Suppressor macrophage treated with lipopolysaccharide for 4 hours (primary cell): ENCODE measurements at places on chromosomes 5 and 9.

GRCh38 chr5:111198281-111198966 is 25.8 kb upstream of the CAMK4 start:
- no peak for DNase-seq

DNA sequence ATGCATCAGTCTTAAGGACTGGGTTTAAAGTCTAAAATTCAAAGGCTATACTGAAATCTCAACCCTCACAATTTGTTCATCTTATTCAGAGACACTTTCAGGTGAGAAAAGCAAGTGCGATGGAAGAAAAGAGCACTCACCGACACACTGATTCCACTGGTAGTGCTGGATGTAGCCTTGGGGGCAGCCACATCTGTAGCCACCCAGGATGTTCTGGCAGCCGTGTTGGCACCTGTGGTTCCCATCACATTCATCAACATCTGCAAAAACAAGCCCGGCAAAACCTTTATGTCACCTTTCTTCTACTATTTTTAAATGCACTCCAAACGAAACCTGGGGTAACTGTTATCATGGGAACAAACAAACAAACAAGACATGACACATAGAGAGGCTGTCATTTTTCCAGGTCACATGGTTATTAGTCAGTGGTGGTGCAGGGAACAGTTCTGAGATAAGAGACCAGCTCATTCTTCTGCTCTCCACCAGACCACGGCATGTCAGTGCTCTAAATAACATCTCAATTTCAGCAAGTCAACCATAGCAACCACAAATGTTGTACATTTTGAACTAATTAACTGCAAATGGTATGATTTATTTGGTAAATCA is 188.4 kb downstream of the SLC12A2 start:
- DNase-seq, result peak; percentile 16

GRCh38 chr5:168311061-168311566 is 19.7 kb downstream of the WWC1 start:
- no peak for DNase-seq

DNA sequence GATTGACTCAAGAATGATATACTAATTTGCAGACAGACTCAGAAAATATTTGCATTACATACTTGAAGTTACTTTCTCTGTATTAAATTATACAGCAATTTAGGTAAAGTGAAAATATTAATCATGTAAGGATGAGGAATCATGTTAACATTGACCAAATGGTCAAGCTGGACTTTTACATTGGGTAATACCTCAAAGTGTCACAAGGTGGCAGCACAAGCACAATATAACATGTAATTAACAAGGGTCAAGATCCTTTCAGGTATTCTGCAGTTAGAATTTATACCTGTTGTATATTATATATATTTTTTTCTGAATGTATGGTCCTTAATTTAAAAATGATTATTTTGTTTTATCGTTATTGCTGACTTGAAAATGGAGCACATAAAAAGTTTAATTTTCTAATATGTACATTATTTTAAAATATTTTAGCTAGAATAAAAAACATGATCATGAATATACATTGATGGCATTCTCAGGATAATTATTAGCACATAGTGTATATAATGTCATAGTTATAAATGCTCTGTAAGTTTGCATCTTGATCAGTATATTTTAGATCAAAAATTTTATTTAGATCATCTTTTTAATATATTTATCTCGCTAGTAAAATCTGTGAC is 8.6 kb downstream of the HAPLN1 start:
- peak; percentile 65 for DNase-seq

GRCh38 chr9:36018129-36018528 is 18.6 kb upstream of the RECK start:
- no peak for DNase-seq

DNA sequence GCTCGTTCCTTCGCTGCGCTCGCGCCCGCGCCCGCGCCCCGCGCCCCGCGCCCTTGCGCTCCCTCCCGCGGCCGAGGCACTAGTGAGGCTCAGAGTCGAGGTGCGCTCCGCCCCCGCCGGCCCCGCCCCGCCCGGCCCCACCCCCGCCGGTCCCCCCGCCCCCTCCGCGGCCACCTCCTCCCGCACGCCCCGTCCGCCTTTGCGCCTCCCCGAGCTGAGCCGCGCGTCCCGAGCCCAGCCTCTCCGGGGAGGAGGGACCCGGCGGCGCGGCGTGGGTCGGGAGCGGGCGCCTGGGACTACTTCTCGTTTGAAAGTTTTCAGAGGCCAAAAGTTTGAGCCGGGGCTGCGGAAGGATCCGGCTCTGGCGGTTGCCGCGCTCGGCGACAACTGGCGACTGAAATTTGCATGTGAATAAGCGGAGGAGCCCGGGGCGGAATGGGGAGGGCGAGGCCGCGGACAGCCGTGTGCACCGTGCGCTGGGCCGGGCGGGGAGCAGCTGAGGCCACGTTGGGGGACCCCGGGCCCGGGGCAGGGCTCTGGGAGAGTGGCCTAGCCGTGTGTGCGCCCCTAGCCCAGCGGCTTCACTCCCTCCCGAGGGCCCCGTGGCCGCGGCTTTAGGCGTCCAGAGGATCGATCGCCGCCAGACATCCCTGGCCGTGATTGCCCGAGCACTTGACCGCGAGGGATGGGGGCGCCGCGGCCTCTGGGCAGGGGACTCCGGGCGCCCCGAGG is at the start of gene NOTCH1:
Gene NOTCH1 (minus strand): TSS at position 84 of the 732 bp plus-strand sequence. CDS start 262 bp downstream, outside the sequence.
- peak; percentile 97 for DNase-seq

GRCh38 chr5:152560512-152561137 is 155.5 kb upstream of the NMUR2 start:
- peak; percentile 44 for DNase-seq

- DNase-seq, result no peak
Measured at GRCh38 chr9:134348404-134349155, 22.3 kb downstream of the RXRA start.

DNA sequence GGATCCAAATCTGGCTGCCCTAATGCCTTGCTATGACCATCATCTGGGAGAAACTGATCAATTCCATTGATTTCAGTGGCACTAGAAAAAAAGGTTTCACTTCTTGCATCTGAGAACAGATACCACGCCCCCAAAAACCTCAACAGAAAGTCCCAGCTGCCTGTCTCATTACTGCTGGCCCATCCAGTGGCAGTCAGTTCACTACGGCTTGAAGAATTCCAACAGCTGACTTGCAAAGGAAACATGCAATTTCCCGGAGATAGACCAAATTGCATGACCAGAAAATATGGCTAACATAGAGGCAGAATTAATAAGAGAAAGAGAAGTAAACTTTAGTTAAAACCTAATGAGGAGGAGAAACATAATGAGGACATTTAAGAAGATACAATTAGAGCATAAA is 48.6 kb downstream of the UGCG start:
- peak; percentile 94 for DNase-seq

DNA sequence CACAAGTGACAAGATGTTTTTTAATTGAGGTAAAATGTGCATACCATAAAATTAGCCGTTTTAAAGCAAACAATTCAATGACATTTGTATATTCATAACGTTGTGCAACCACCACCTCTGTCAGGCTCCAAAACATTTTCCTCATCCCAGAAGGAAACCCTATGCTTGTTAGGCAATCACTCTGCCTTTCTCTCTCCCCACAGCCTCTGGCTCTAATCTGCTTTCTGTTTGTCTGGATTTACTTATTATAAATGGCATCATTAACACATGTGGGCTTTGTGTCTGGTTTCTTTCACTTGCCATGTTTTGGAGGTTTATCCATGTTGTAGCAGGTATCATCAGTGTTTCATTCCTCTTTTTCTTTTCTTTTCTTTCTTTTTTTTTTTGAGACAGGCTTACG is 1.4 kb upstream of the N4BP3 start:
- peak; percentile 25 for DNase-seq

GRCh38 chr5:180807654-180808414 is 5.2 kb upstream of the MGAT1 start:
- DNase-seq, result no peak

GRCh38 chr5:123819833-123820232 is 307.9 kb downstream of the CSNK1G3 start:
- DNase-seq, result no peak

DNA sequence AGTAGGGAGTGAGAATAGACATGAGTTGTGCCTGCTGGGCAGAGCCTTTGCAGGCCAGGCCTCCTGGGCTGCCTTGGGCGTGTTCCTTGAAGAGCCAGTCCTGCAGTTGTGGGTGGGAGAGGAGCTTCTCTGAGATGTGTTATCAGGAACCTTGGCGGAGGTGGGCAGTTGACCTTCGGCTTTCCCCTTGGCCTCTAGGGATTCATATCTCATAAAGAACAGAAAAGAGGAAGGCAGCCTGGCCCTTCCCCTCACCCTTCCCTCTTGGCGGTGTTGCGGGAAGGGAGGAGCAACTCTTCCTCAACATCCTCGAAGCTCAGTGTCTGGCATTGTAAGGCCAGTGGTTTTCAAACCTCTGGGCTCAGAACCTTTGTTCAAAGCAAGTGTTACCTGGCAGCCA is 59.2 kb downstream of the DAPK1 start:
- DNase-seq, result peak; percentile 82

DNA sequence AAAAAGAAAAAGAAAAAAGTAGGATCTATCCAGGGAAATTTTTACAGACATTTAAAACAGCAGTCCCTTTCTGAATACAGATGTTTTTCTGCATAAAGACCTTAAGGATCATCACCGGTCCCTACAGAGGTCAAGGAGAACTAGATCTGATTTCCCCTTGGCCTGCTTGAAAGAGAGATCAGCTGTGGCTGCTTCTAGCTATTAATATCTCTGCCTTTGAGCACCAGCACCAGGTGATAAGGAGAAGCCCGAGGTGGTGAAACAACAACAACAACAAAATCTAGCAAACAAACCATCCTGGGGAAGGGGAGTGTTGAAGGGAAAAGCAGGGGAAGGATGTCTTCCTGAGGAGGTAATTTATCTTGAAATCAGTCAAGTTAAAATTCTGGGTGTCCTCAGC is 42.1 kb downstream of the ZNF366 start:
- no peak for DNase-seq

- peak; percentile 18 for DNase-seq
Measured at GRCh38 chr5:32276173-32276853, 36.4 kb downstream of the MTMR12 start.

GRCh38 chr9:92516521-92516920 is 19.3 kb downstream of the ECM2 start:
- DNase-seq, result no peak

- peak; percentile 37 for DNase-seq
Measured at GRCh38 chr9:121201045-121201737, 478 bp downstream of the RAB14 start.

DNA sequence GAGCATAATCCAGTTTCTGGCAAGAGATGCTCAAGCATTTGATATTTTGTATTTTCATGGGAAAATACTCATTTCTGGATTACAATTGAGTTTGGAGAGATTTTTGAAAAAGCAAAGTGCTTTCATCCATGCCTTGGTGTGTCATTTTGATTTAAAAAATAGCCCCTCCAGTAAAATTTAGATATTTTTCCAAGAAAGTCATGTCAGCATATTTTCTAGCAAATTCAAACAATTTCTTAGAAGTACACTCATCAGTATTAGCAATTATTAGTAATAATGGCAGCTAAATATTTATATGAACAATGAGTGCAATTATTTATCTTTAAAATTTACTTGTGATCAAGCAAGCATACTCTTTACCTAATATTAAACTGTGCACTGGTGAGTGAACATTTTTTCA is 102.2 kb upstream of the TMEM161B start:
- DNase-seq, result no peak

GRCh38 chr9:117938086-117938485 is 233.9 kb downstream of the TLR4 start:
- no peak for DNase-seq

DNA sequence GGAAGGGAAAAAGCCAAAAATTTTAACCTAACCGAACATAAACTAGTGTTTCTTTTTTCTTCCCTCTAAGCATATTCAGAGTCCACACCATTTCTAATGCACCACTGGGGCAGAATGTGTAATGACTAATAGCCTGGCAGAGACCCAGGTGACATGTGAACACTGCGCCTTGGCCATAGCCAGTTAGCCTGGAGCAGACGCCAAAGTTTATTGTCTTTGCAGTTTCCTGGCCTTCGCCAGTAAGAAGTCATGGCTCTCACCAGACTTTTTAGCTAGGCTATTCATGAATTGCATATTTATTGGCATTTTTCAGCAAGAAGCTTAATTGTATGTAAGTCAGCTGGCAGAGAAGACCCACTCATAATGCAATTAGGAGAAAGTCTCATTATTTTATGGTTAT is 182.8 kb upstream of the SLC27A6 start:
- no peak for DNase-seq

DNA sequence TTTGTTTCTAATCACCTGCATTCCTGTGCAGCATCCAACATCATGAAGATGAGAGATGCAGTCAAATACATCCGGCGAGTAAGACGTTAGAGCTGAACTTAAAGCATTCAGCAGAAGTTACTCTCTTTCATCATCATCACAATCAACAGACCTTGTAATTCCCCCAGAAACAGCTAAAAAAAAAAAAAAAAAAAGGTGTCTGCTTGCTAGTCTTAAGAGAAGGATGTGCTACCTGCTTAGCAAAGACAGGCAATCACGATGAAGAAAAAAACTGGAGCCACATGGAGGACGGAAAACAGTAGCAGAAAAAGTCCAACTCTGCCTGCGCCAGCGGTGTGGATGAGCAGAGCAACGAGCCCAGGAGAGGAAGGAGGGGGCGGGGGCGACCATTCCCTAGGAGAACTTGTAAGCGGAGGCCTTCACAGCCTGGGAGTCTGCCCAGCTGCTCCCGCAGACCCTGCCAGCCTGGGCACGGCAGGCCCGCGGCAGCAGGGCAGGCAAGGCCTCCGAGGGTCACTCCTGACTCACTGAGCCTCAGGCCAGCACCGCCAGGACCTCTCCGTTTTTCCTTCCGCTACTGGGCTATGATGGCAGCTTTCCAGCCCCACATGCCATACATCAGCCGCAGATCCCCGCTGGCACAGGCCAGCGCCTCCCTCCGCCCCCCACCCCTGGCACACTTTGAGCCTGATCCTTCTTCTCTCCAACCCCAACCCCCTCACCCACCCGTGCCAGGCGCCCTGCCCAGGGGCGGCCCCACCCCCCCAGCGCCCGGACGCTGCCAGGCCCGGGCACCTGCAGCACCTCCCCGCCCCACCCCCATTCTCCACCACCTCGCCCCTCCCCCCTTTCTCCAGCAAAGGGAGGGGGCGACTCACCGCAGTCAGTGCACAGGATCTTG is 1.4 kb downstream of the NRG2 start:
- DNase-seq, result peak; percentile 44

- DNase-seq, result no peak
Measured at GRCh38 chr9:115764645-115765044, 388.9 kb upstream of the PAPPA start.

DNA sequence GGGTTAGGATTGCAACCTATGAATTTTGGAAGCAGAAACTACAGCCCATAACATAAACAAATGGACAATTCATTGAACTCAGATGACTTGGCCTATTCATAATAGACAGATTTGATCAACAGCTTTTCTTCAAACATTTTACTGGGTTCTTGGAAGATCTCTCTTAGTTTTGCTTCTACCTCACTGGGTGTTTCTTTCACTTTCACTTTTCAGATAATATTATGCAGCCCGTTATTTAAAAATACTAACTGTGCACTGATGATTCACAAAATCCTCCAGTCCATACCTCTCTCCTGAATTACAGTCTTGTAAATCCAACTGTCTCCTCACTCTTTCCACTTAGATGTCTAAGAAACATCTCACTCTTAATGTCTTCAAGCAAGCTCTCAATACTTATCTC is 183.5 kb upstream of the IRX1 start:
- DNase-seq, result no peak
